AG08395 (cell line): ENCODE measurements at places on chromosomes 3 and 15.

DNA sequence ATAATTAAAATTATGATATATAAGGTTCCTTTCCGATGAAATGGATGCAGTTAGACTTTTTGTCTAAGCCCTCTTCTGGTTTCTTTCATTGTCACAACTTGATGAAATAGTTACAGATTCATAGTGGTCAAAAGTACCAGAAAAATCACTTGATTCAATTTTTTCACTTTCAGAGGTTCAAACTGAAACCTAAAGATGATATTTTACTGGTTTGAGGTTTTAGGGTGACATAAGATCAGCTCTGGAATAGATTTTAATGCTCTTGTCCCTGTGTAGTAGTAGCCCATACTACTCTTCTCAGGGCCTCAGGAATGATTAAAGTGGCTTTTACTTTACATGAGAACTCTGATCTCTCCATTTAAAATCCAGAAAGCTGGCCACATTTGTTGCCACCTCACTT is 479.1 kb upstream of the ZNF717 start:
- DNase-seq, result no peak

- no peak for DNase-seq
These were observed 15.8 kb upstream of the EPHB3 start for GRCh38 chr3:184545769-184546168.

DNA sequence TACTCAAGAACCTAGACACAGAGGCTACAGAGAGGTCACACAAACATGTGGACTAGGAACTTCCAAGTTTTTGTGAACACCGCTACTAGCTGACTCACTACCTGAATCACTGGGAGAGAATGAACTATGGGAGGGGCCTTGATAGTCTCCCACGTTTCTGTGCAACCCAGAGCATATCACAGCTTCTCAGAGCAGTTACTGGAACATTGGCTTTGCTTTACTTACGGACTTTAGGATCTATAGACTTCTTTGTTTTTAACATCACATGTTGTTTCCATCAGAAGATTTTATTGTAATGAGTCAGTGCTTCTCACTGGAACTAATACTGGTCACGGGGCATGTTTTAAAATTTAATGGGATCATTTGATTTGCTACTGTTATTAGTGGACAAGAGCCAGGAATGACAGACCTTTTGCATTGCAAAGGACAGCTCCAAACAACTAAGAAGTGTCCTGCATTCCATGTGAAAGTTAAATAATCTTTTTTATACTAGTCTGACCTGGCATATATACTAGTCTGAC is 35.6 kb downstream of the RTP4 start:
- DNase-seq, result peak; percentile 88

- no peak for DNase-seq
These were observed 116.7 kb upstream of the CGNL1 start for GRCh38 chr15:57259568-57260040.

- no peak for DNase-seq
These were observed 42.7 kb upstream of the GOLIM4 start for GRCh38 chr3:168138421-168138820.
